Cortex of kidney (tissue), 1 donor: ENCODE measurements at places on chromosomes 12 and 14.

- no peak for DNase-seq
Observed at GRCh38 chr12:57740656-57741412, 2.3 kb upstream of the AGAP2 start.

GRCh38 chr14:85534458-85535293, 4.7 kb downstream of the FLRT2 start:
- no peak for DNase-seq

- no peak for DNase-seq
Observed at GRCh38 chr12:121656122-121656521, 13.3 kb downstream of the MORN3 start.

DNA sequence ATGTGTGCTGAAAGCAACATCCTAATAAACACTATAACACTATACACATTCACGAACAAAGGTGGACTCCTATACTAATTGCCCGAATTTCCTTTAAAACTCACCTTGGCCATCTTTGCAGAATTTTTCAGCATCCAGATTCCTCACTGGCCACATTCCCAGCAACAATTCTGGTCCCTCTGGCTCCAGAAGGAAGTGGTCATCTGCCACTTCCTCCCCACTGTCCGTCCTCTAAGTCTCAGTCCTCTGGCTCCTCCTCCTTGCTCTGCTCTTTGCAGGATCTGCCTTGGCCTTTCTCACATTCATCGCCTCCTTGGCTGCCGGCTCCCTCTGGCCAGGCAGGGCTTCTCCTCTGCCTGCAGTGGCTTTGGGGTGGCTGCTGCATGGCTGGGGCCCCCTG, 426.0 kb downstream of the FUT8 start:
- DNase-seq, result no peak

- no peak for DNase-seq
Observed at GRCh38 chr14:99266181-99267178, 5.5 kb downstream of the BCL11B start.

- no peak for DNase-seq
Observed at GRCh38 chr14:24376448-24377070, 8.6 kb downstream of the NFATC4 start.

GRCh38 chr12:8630131-8630530, 17.5 kb upstream of the AICDA start:
- no peak for DNase-seq

DNA sequence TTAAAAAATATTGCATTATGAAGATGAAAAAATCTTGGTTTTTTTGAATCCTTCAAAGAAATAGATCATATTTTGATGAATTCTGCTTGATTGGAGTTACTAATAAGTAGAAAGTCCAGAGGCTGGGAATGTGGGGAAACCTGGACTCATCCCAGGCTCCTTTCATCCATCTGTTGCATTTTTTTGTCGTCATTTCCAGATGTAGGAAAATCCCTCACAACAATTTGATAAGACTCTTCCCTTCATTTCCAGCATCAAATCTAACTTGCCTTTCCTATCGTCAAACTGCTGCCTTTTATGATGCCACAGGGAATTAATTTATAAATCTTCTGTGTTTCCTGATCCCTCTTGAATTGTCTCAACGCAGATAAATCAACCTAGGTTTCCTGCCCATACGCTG, 211.6 kb downstream of the FBXL14 start:
- DNase-seq, result no peak

GRCh38 chr14:92409043-92409442, 86.1 kb downstream of the SLC24A4 start:
- DNase-seq, result no peak

GRCh38 chr12:30286345-30286926, 409.2 kb downstream of the IPO8 start:
- no peak for DNase-seq

- no peak for DNase-seq
Observed at GRCh38 chr14:94126419-94126677, 3.1 kb downstream of the IFI27L2 start.

GRCh38 chr12:52151837-52152783, 39.7 kb downstream of the KRT80 start:
- no peak for DNase-seq

- no peak for DNase-seq
Observed at GRCh38 chr12:76690921-76691700, 72.8 kb upstream of the ZDHHC17 start.

DNA sequence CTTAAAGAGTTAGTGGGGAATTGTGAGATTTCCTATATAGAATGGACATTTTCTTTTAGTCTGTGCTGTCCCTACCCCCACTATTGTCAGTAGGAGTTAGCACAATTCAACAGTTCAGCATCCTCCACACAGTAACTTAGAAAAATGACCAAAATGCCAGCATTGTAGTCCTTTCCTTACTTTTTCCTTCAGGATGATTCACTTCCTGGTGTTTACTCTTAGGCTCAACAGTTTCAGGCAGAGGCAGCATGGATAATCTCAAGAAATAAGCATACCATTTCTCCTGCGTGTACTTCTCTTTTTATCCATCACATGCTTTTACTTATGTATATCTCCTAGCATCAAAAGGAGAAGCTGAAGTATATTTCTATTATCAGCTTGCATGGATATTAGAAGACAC, 683.4 kb downstream of the SLC16A7 start:
- no peak for DNase-seq

- no peak for DNase-seq
Observed at GRCh38 chr14:74483321-74483720, 9.8 kb downstream of the NPC2 start.

- no peak for DNase-seq
Observed at GRCh38 chr12:47307680-47308399, 228.1 kb upstream of the AMIGO2 start.

- no peak for DNase-seq
Observed at GRCh38 chr14:99853206-99853605, 60.0 kb downstream of the EML1 start.

GRCh38 chr14:77022236-77022852, 6.2 kb downstream of the IRF2BPL start:
- DNase-seq, result no peak

- no peak for DNase-seq
Observed at GRCh38 chr12:26767865-26768264, 65.1 kb downstream of the ITPR2 start.

GRCh38 chr14:52992236-52992870, 41.5 kb upstream of the FERMT2 start:
- no peak for DNase-seq

DNA sequence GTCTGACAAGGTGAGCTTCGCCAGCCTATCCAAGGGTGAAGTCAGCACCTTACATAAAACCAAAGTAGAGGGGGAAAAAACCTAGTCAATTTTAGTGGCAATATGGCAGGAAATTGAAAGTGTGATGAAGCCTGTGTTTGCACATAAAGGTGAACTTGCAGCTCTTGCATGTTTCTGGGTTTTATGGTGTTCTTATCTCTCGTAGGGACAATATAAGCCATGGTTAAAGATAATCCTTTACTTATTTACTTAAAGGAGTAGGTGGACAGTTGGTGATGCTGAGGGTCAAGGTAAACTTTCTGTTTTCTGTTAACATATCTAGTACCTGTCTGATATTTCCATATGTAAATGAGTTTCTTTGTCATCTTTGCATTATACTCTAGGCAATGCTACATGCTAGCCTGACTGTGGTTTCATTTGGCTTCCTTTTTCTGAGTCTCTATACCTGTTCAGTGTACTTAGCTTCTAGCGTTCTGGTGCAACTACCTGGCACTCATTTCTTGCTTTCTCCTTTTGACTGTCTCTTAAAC, 32.8 kb downstream of the CCDC91 start:
- no peak for DNase-seq

DNA sequence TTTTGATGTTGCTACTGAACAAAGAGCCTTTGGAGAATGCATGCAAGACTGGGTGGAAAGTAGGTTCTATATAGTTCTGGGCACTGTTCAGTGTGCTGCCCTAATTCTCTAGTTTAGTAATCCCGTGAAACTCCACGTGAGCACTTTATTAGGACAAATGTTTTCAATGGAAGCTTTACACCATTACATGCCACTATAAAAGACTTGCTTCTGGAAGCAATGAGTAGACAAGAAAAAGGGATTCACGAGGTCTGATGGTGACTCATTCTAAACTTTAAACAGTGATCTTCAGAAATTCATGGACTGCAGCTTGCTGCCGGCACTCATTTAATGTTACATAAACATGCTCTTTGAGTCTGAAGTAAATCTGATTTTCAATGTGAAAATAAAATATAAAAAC, 22.3 kb downstream of the ATG14 start:
- no peak for DNase-seq

DNA sequence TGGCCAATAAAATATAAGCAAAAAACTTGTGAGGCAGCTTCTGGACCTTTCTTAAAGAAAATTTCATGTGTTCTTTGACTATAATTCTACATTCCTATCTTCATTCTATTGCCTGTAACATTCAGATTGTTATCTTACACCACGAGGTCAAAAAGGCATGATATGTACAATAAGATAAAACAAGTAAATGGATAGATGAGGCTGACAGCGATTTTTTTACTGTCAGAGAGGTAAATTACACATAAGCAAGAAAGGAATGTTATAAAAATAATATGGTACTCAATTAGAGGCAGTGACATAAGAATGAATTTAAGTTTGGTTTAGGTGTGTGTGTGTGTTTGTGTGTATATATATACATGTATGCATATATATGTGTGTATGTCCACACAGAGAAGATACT, 660.0 kb downstream of the C12orf50 start:
- no peak for DNase-seq

- no peak for DNase-seq
Observed at GRCh38 chr12:121539908-121540307, 40.9 kb downstream of the KDM2B start.

DNA sequence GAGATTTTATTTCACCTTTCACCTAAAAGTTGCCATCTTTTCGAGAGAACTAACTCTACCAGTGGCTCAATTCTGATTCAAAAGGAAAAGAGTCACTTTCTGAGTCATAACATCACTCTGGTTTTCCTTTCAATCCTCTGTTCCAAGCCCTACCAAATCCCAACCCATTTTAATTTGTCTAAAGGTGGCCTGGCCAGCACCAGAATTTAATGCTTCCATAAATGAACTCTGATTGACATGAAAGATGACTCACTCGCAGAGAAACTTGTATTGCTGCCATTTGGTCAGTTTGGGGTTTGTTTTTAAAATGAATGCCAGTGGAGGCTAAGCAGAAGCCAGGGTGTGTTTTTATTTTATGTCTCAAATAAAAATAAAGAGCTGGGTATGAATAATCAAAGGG, 117.4 kb upstream of the SOX5 start:
- DNase-seq, result no peak
